ENCODE measurements at places on chromosomes 6 and 20.

DNA sequence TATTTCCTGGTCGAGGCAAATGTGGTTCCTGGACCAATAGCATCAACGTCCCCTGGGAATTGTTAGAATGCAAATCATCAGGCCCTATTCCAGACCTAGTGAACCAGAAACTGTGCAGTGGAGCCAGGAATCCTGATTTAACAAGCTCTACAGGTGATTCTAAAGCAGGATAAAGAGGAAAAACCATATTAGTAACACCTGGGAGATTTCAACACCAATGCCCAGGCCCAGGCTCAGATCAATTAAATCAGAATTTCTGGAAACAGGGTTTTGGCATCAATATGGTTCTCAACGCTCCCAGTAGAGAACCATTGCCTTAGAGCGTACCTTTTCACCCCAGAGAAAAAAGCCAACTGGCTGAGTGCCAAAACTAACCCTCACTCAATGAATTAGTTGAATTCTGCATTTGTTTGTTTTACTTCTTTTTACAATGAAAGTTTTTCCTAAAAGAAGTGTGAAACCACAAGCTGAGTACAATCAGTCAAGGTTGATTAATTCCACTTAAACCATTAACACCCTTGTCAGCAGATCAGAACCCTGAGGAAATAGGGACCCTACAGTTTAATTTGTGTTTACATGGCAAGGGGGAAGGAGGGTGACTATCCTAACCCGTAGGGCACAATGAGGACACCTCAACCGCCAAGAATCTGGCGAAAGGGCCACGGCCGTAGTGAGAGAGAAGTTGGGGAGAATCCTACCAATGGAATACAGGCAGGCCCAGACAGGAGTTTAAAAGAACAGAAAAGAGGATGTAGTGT lies 34.9 kb upstream of the LOC128125822 start:
- no peak for DNase-seq

DNA sequence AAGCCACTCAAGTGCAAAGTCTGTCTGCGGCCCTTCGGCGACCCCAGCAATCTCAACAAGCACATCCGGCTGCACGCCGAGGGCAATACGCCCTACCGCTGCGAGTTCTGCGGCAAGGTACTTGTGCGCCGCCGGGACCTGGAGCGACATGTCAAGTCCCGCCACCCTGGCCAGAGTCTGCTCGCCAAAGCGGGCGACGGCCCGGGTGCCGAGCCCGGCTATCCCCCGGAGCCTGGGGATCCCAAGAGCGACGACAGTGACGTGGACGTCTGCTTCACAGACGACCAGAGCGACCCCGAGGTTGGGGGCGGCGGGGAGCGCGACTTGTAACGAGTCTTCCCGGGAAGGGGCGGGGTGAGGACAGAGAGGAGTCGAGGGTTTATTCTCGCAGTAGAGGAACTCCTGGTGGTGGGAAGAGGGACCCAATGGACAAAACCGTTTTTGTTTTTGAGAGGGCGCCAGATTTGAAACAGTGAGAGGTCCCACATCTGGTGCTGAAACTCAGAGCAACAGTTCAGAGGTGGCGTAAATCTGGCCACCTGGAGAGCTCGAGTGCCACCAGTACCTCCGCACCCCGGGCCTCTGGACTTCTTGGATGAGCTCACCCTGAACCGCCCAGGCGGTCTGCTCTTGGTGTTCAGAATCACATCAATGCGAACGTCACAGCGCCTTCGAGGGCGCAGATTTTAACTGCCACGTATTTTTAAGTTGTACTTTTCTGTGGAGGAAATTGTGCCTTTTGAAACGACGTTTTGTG lies 8.0 kb downstream of the PRDM13 start:
- no peak for DNase-seq

GRCh38 chr20:10927011-10927583 lies 253.3 kb upstream of the JAG1 start:
- DNase-seq, result no peak

- no peak for DNase-seq
Measured at GRCh38 chr20:595330-596308, 14.5 kb downstream of the TCF15 start.

GRCh38 chr20:38872491-38873049 lies 53.6 kb upstream of the FAM83D start:
- no peak for DNase-seq

DNA sequence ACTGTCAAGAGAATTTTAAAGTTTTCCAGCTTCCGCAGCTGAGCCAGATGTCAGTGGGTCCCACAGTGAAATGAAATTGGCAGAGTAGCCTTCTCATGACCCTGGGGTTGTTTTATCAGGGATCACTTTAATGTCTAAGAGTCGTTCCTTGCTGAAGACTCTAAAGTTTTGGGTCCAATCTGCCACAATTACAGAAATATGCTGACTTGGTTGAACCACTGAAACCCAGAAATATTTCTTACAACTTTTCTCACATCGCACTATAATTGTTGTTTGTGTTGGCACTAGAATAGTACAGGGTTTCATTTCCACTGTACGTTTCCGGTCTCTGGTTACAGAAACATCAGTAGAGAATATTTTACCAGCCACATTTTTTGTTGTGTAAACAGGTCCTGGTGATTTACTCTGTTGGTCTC lies 109.0 kb downstream of the HMGCLL1 start:
- no peak for DNase-seq

GRCh38 chr20:32480371-32481241 lies 104.5 kb downstream of the NOL4L start:
- no peak for DNase-seq

DNA sequence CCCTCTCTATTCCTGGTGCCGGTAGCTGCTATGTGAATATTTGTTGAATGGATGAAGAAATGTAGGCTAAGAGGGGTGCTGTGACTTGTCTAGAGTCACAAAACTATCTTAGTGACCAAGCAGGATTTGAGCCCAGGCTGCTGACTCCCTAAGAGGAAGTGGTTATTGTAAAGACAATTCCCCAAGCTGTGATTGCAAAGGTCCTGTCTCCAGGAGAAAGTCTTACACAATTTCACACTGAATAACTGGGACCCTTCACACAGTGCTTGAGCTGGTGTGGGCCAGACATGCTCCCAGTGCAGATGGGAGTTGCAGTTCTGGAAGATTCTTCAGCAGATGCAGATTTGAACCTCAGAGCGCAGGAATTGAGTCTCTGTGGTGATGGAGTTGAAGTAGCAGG lies 38.1 kb downstream of the IYD start:
- DNase-seq, result no peak

- no peak for DNase-seq
Measured at GRCh38 chr20:36941401-36941835, 10.1 kb downstream of the SAMHD1 start.

DNA sequence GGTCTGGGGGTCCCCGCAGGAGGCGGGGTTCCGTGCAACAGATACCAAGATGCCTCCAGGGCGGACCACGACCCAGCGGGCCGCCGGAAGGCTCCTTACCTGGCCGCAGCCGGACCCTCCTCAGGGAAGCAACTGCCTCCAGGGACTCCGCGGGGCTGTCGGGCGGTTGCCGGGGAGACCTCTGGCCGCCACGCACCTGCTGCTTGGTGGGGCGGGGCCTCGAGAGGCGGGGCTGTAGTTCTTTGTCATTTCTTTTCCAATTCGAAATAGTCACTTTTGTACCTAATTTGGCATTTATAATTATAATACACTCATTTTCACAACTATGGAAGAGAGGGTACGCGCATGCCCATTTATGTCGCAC lies 647 bp downstream of the AK9 start:
- no peak for DNase-seq

DNA sequence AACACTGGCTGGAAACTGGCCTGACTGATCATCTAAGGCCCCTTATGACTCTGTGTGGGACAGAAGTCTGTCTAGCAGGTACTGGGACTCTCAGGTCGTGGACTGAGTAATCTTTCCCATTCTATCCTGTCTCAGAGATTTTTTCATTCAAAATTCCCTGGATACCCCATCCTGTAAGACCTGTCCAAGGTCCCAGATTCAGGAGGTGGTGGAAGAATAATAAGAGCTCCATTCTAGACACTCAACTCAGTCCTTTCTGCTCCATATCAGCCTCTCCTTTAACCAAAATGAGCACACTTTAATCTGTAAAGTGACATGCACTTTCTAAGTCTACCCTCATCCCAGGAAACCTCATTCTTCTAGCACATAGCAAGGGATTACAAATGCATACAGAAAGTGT lies 82.5 kb upstream of the MRPS10 start:
- DNase-seq, result no peak

DNA sequence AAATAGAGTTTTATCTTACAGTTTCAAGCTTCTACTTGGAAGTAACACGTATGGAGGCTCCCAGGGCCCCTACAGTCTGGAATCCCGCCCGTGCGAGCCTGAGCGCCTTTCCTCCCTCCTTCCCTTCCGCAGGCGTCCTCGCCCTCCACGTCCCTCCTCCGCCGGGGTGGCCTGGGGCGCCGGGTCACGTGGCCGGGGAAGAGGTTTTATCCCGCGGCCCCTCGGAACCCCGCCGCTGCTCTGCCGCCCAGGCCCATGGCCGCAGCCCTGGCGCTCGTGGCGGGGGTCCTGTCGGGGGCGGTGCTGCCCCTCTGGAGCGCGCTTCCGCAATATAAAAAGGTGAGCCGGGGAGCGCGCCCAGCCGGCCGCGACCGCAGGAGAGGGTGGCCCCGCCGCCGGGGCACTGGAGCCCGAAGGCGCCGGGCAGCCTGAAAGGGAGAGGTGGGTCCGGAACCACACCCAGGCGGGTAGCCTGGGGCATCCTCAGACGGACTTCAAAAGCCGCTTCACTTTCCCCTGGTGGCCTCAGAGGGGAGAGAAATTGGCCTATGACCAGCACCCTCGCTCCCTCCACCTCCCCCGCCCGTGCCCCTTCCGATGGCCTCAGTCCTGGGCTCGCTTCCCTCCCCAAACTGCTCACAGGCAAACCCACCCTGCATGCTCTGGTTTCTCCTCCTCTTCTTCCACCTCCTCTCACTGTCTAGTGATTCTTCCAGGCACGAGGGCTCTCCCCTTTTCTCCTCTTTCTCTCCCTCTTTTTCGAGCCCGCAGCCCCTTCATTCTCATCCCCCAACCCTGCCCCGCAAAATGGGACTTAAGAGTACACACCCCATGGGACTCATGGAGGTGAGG lies at the start of gene CLPSL2:
CLPSL2 (plus strand) TSS at position 235 of the 852 bp plus-strand sequence; CDS start at position 256, 21 bp downstream.
- DNase-seq, result no peak

DNA sequence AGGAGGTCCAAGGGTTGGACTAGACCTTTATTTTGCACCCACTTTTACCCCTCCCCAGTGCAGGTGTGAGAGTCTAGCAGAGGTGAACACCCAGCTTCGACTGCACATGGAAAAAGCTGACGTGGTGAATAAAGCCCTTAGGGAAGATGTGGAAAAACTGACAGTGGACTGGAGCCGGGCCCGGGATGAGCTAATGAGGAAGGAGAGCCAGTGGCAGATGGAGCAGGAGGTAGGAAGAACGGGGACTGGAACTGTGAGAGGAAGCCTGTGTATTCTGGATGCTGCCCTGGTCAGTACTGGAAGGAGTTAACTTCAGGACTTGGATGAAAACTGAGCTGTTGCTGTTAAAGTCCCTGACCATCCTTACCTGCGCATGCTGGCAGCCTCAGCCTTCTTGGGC lies 10.6 kb downstream of the CEP250 start:
- DNase-seq, result no peak

- no peak for DNase-seq
Measured at GRCh38 chr6:52666071-52666470, 4.8 kb upstream of the TMEM14A start.

GRCh38 chr6:11248974-11249761 lies 16.7 kb upstream of the NEDD9 start:
- no peak for DNase-seq

DNA sequence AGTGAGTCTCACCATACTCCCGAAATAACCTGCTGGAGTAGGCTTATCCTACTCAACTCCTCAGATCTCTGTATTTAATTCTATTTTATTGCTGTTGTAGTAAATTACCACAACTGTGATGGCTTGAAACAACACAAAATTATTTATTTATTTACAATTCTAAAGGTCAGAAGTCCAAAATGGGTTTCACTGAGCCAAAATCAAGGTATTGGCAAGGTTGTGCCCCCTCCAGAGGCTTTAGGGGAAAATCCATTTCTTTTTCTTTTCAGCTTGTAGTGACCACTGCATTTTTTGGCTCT lies 869 bp upstream of the SLC17A2 start:
- no peak for DNase-seq

DNA sequence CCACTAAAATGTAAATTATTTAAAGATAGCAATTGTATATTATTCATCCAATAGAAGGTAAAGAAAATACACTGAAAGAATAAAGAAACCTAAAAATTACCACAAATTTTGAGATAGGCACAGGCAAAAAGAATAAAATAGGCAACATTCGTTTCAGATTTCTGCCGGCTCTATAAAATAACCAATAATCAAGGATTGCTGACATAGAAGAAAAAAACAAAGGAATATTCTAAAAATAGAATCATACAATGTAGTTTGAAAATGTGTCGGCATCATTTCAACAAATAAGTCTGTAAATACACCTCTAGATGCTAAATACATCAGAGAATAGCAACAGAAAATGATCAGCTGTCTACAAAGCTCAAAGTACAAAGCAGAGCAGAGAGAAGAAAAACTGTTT lies 973.3 kb downstream of the EPHA7 start:
- no peak for DNase-seq

GRCh38 chr6:36621371-36621855 lies 27.3 kb downstream of the SRSF3 start:
- DNase-seq, result no peak

GRCh38 chr6:96721227-96721626 lies 116.0 kb downstream of the GPR63 start:
- DNase-seq, result no peak
